Aortic smooth muscle cell (primary cell): ENCODE measurements at places on chromosomes 12 and 14. TPM values are rescaled to one million over a fixed set of nuclear protein-coding genes. Genes with fewer than 3 reads are reported as not detected.

Gene SLC10A1
- not detected in 2 replicates for total RNA-seq

Gene DLK1
- not detected in 2 replicates for total RNA-seq

Gene BHLHE41
- 3.8 and 5.3 TPM in 2 replicates for total RNA-seq

Gene ZFYVE26
- total RNA-seq = 14.5 and 18.6 TPM in 2 replicates

Gene PKP2
- total RNA-seq = 0.06 TPM in 1 of 2 replicates, not detected in the other

Gene CCDC196
- not detected in 2 replicates for total RNA-seq

Gene AMN
- total RNA-seq = not detected in 2 replicates

Gene C12orf50
- 0.13 TPM in 1 of 2 replicates, not detected in the other for total RNA-seq

Gene LHX5
- not detected in 2 replicates for total RNA-seq

Gene LTB4R2
- total RNA-seq = 2.0 and 2.6 TPM in 2 replicates

Gene PZP
- under 0.01 TPM in 1 of 2 replicates, not detected in the other for total RNA-seq

Gene ACACB
- total RNA-seq = 5.9 and 7.0 TPM in 2 replicates

Gene NPFF
- not detected in 2 replicates for total RNA-seq

Gene VDR
- total RNA-seq = 3.6 and 6.1 TPM in 2 replicates

Gene MYO1A
- under 0.01 and 0.12 TPM in 2 replicates for total RNA-seq

Gene TAS2R19
- 2.8 and 6.0 TPM in 2 replicates for total RNA-seq

Gene KRT74
- not detected in 2 replicates for total RNA-seq

Gene NCAPD2
- 43.6 and 59.2 TPM in 2 replicates for total RNA-seq

Gene STAC3
- 0.40 and 0.50 TPM in 2 replicates for total RNA-seq

Gene ALDH1L2
- 14.5 and 21.4 TPM in 2 replicates for total RNA-seq

Gene BEST3
- total RNA-seq = under 0.01 TPM in 1 of 2 replicates, not detected in the other

Gene LRP1-AS
- 0.37 TPM in 1 of 2 replicates, not detected in the other for total RNA-seq

Gene TBPL2
- total RNA-seq = not detected in 2 replicates

Gene PRICKLE1
- total RNA-seq = 2.6 and 3.0 TPM in 2 replicates

Gene ASCL1
- not detected in 2 replicates for total RNA-seq

Gene PLEKHG7
- 0.13 TPM in 1 of 2 replicates, not detected in the other for total RNA-seq

Gene RIMBP2
- not detected in 2 replicates for total RNA-seq

Gene TCL1A
- total RNA-seq = not detected in 2 replicates

Gene DBX2
- not detected in 2 replicates for total RNA-seq

Gene CLEC14A
- total RNA-seq = 2.5 and 4.4 TPM in 2 replicates

Gene RASAL1
- not detected in 2 replicates for total RNA-seq

Gene CMKLR1
- total RNA-seq = 6.5 and 15.3 TPM in 2 replicates

Gene SMCO2
- 0.06 and 0.13 TPM in 2 replicates for total RNA-seq

Gene DCN
- total RNA-seq = 129 and 306 TPM in 2 replicates

Gene RABGGTA
- total RNA-seq = 20.0 and 21.7 TPM in 2 replicates

Gene RNASE2
- not detected in 2 replicates for total RNA-seq

Gene PCED1B
- total RNA-seq = 0.44 and 0.66 TPM in 2 replicates

Gene ACAD10
- 14.4 and 14.5 TPM in 2 replicates for total RNA-seq

Gene PTPN21
- 10.3 and 17.3 TPM in 2 replicates for total RNA-seq

Gene RDH16
- 0.06 and 0.13 TPM in 2 replicates for total RNA-seq

Gene INF2
- 56.7 and 84.3 TPM in 2 replicates for total RNA-seq

Gene ARID2
- total RNA-seq = 13.9 and 17.2 TPM in 2 replicates

Gene MAP1LC3B2
- 0.53 and 1.1 TPM in 2 replicates for total RNA-seq

Gene CYP46A1
- 0.19 and 0.26 TPM in 2 replicates for total RNA-seq

Gene LALBA
- total RNA-seq = not detected in 2 replicates

Gene C12orf42
- not detected in 2 replicates for total RNA-seq

Gene CPNE6
- total RNA-seq = not detected in 2 replicates

Gene TCL1B
- total RNA-seq = not detected in 2 replicates
